ENCODE measurements at places on chromosomes 2 and 18.

DNA sequence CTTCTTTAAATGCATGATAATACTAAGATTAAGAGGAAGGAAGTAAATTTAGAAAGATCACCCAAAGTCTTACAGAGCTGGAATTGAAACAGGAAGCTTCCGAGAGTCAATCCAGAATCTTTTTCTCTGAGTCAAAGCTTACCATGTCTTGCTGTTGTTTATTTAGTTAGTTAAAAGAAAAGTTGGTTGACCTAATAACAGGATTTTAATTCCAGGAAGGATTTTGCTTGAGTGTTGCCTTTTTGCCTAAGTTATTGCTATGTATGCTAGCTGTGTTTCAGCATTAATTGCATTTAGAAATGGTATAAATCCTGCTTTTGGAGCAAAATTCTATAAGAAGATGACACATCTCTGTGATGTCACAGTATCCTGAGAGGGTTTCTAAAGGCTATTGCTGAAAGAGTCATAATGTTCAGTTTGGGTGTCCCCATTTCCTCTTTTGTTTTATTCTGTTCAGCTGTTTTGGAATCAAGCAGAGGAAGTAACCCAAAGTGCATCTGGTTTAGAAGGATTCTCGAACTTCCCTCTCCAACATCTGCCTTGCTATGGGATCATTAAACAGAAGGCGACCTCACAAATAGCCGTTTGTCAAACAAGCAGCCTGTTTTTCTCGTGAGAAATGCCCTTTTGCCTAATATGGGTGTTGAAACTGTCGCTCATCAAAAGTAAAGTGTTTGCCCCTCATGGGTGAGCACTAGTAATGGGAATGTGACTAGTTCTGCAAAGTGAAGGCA, 271.5 kb upstream of the MMADHC start:
- no peak for DNase-seq

DNA sequence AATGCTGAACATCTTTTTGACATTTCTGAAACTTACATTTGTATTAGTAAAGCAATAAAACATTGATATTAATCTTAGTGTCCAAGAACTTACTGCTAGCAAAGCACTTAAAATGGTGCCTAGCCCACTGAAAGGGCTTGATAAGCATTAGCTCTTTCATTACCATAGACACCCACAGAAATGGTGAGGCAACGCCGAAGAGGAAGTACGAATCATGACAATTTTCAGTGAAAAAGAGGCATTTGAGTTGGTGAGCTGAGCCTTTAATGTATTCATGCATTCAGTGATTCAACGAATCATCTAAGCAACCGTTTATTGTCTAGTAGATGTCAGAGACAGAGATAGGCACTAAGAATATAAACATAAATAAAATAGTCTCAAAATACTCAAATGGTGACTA, 101.1 kb downstream of the PIGN start:
- DNase-seq, result no peak

GRCh38 chr18:70455731-70456130, 166.9 kb downstream of the SOCS6 start:
- no peak for DNase-seq

GRCh38 chr2:147867050-147867449, 22.2 kb downstream of the ACVR2A start:
- DNase-seq, result no peak

GRCh38 chr2:38375696-38376345, 1.3 kb downstream of the ATL2 start:
- DNase-seq, result no peak

DNA sequence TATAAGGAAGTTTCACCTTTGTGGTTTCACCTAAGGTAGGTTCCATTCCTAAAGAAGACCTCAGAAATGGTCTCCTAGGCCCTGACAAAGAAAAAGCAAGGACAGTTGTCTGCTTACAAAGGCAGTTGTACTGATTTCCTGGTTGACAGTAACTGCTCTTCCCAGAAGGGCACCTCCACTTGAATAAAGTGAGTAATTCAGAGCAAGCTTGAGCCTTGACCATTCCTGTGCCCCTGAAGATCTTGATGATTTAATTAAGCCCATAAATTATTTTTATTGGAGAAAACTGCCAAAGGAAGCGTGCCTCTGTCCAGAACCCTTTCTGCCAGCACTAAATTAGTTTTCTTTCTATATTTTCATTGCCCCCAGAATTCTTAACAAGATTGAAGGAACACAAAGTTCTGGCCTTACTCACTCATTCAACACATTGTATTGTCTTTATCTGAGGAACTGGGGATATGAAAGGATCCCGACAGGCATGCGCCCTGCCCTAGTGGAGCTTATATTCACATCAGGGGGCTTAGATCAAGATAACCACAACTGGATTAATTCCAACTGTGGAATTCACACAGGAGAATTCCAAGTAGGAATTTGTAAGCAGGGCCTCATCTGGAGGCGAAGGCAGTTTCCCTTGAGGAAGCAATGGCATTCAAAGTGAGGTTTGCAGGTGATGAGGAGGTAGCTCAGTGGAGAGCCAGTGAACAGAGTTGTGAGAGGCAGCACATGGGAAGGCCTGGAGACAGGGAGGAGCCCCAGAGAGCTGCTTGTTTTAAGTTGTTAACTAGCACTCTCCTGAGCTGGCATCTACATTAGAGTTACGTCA, 21.2 kb downstream of the PTRHD1 start:
- DNase-seq, result peak; percentile 48

DNA sequence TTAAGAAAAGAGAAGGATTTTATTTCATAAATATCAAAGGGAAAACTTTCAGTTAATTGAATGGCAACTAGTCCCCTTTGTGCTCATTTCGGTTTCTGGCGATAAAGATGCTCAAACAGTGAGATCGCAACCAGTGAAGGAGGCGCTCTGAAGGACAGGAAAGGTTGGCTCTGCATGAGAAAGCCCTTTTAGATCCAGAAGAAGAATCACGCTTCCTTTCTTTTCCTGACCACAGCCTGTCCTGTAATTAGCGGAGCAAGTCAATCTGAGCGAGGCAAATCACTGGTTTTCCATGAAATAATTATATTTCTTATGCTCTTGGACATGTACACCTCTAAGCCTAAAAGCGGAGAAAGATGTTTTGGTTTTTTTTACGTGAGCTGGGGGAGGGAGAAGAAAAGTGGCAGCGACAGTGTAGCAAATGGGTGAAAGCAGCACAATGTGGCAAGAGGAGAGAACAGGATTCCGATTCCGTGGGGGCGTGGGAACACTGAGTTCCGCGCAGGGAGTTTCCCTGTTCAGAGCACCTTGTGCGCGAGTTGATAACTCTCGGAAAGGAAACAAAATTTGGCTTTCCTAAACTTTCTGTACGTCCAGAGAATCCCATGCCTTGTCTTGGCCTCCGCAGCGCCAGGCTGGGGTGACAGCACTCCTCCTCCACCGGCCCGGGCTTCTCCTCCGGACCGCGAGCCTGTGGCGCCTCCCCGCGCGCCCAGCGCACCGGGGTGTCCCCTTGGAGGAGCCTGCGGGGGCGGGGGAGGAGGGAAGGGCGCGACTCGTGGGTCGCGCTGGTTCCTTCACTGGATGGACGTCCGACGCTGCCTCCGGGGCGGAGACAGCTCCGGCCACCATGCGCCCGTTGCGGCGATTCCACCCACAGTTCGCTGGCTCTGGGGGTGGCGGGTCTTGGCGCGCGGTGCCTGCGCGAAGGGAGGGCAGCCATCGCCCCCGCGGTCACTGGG, 620 bp upstream of the SLC9A2 start:
- DNase-seq, result peak; percentile 25

- no peak for DNase-seq
These were observed 46.3 kb downstream of the C1QL2 start for GRCh38 chr2:119112230-119112629.

- no peak for DNase-seq
These were observed 183.5 kb upstream of the HS6ST1 start for GRCh38 chr2:128502200-128502599.

- peak; percentile 57 for DNase-seq
These were observed 1.5 kb downstream of the ESCO1 start for GRCh38 chr18:21598726-21599584.

GRCh38 chr2:41899189-41899588, 148.6 kb upstream of the PKDCC start:
- DNase-seq, result no peak

DNA sequence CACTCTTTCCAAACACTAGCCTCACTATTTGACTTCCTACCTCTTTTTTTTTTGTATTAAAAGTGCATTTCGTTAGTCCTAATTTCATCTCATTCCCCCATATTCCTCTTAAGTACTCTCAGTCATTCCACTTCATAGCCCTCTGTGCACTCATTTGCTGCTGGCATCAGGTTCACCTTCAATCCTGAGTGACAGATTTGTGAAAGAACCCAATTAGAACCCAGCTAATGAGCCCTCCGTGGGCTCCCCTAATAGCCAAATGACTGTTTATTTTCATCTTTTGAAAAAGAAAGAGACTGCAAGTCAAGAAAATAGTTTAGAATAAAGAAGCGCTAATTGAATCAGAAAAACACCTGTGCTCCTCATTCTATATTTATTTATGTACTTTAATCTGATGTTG, 512.1 kb upstream of the LRATD1 start:
- no peak for DNase-seq

GRCh38 chr2:24362253-24362652, 1.9 kb upstream of the ITSN2 start:
- DNase-seq, result peak; percentile 64

DNA sequence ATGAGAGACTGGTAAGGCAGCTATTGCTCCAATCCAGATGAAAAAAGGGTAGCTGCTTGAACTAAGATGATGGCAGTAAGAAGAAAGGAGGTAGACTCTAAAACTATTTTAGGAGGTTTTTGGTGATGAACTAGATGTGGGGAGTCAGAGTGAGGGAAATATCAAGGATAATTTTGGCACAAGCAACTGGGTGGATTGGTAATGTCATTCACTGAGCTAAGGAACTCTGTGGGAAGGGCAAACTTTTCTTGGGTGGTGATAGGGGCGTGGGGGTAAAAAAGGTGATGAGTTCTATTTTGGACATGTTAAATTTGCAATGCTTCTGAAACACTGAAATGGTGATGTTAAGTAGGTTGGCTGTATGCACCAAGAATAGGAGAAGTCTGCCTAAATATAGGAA, 19.3 kb downstream of the PAIP2B start:
- DNase-seq, result no peak

GRCh38 chr2:13616059-13616458, 899.3 kb downstream of the TRIB2 start:
- DNase-seq, result no peak

GRCh38 chr2:28414583-28414982, 21.9 kb downstream of the FOSL2 start:
- DNase-seq, result no peak

- no peak for DNase-seq
These were observed 82.2 kb downstream of the PLB1 start for GRCh38 chr2:28577791-28578680.

DNA sequence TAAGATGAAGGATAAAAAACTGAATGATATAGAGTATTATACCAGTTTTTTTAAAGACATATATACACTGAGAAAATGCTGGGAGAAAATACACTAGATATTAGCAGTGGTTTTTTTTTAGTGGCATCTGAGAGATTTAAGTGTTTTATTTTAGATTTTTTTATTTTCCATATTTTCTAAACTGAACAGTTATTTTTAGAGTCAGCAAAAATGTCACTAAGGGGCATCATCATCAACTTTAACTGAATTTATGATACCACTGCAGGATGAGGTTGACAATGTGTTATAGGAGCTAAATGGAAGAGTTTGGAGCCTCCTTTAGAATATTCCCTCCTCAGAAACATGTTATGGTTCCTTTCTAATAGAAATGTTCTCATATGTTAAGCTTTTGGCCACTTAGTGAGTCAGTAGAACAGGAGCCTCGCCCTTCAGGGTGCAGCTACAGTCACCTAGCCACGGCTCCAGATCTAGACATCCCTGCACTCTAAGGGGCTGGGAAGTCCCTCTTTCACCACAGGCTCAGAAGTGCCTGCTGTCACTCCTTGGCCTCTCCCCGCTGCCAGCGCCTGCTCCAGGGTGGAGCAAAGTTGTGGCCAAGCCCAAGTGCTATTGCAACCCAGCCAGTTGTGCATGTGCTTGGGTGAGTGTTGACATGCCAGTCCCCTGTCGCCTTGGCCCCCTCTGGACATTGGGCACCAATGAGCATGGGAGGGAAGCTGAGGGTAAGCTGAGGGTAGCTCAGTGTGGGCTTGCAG, 210.7 kb upstream of the RASGRP3 start:
- no peak for DNase-seq

- peak; percentile 54 for DNase-seq
These were observed 806 bp downstream of the RFX8 start for GRCh38 chr2:101473911-101474701.

DNA sequence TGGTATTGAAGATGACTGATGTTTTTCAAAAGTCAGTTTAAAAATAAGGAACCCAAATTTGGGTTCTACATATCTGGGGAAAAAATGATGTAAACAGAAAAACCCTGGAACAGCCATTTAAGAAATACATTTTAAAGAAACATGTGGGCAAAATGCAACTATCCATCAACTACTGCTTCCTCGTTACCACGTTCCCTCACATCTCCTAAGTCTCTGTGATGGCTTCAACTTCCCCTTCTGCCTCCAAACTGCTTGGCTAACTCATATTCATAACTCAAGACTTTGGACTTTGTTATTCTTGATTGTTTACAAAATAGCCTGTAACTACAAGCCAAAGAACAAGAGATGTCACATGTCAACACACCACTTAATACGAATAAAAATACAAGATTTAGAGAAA, 116.3 kb downstream of the DYM start:
- no peak for DNase-seq

DNA sequence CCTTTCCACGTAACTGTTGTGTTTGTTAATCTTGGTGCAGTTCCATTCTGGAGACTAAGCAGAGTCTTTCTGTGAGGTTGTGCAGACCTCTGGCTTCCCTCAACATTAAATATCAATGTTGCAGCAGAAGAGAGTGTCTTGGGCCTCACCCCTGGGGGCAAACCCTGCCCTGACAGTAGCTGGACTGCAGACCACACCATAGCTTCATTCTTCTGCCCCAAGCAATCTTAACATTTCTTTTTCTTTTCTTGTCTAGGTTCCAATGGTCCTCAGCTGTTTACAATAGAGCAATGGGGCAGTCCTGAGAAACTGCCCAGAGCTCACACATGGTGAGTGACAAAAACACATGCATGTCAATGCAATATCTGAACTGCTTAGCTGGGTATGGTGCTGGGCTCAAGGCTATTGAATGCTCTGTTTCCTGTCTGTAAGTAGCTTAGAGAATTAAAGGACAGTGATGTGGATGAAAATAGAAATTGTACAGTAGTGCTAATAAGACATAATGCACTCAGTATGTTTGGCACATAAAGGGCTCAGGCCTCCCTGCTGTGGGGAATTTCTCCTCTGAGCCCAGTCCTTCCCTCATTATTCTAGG, 237.6 kb downstream of the ALPK2 start:
- DNase-seq, result peak; percentile 33

- no peak for DNase-seq
These were observed 38.9 kb upstream of the FHL2 start for GRCh38 chr2:105437708-105438103.
